Uterus (tissue), 4 donors: ENCODE measurements at places on chromosomes 5 and 9. TPM values are rescaled to one million over a fixed set of nuclear protein-coding genes. Genes with fewer than 3 reads are reported as not detected.

DNA sequence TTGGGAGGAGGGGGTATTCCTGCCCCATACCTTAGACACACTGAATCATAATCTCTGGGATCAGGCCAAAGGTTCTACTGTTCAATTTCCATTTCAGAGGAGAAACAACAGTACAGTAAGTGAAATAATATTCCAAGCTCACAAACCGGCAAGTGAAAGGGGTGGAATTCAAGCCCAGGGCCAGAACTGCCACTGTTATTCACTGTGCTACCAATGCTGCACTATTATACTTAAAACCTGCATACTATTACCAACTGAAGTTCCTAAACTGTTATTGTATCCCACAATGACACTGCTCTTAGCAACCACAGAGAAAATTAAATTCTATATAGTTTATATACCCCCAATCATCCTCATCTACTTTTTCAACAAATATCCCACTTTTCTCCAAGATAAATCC lies 24.6 kb downstream of the SSBP2 start:
- DNase-seq, result no peak
- H3K27me3 ChIP-seq, result no peaks in the 10 kb centered on the region
- no peak overlapping the region for H3K4me3 ChIP-seq
- no peak overlapping the region for H3K27ac ChIP-seq
- no peaks in the 10 kb centered on the region for H3K4me1 ChIP-seq
- no peaks in the 10 kb centered on the region for H3K36me3 ChIP-seq

- no peaks in the 10 kb centered on the region for H3K4me1 ChIP-seq
- H3K27ac ChIP-seq, result peak within 1 kb of the TSS; percentile 71
- H3K4me3 ChIP-seq, result peak within 1 kb of the TSS; percentile 31
- no peaks in the 10 kb centered on the region for H3K36me3 ChIP-seq
- no peaks in the 10 kb centered on the region for H3K27me3 ChIP-seq
Observed at GRCh38 chr9:18473652-18474279, at the start of gene ADAMTSL1. Gene ADAMTSL1, plus strand, starts transcription at chr9:18474153. Its CDS starts 80 bp downstream, at chr9:18474233.

DNA sequence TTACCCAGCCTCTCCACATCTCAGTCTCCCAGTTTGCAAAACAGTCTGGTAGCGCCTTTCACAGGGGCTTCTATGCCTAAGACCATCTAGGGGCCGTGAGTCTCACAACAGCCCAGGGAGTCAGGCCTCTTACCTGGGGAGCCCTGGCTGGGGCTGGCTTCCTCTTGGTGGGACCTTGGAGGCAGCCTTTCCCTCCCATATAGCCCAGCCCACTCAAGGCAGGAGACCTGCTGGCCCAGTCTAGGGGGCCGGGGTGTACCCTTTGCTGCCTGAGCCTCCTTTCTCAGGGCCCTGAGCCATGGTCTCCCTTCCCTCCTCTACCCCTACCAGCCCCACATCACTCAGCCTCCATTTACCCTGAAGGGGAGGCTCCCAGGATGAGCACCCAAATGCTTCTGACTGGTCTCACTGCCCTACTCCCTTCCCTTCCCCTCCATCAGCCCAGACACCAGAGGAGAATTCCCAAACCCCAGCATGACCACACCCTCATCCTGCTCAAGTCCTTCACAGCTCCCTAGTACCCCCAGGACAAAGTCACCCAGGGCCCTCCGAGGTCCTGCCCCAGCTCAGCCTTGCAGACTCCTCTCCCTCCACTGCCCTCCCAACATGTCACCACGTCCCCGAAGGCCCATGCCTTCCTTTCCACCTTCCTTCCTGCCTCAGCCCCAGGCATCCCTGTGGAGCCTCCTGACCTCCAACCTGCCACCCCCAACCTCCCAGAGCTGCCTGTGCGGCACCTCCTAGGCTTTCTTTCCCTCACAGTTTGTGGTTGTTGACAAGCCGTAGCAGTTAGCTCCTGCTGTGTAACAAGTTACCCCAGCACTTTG lies 55.3 kb downstream of the BARX1 start:
- H3K4me1 ChIP-seq, result no peaks in the 10 kb centered on the region
- no peak for DNase-seq
- H3K27me3 ChIP-seq, result no peaks in the 10 kb centered on the region
- no peaks in the 10 kb centered on the region for H3K36me3 ChIP-seq
- no peak overlapping the region for H3K27ac ChIP-seq

- H3K27ac ChIP-seq, result no peak overlapping the region
- DNase-seq, result no peak
- no peaks in the 10 kb centered on the region for H3K4me1 ChIP-seq
- H3K4me3 ChIP-seq, result no peak overlapping the region
Observed at GRCh38 chr5:150343994-150344631, 13.4 kb upstream of the TCOF1 start.

DNA sequence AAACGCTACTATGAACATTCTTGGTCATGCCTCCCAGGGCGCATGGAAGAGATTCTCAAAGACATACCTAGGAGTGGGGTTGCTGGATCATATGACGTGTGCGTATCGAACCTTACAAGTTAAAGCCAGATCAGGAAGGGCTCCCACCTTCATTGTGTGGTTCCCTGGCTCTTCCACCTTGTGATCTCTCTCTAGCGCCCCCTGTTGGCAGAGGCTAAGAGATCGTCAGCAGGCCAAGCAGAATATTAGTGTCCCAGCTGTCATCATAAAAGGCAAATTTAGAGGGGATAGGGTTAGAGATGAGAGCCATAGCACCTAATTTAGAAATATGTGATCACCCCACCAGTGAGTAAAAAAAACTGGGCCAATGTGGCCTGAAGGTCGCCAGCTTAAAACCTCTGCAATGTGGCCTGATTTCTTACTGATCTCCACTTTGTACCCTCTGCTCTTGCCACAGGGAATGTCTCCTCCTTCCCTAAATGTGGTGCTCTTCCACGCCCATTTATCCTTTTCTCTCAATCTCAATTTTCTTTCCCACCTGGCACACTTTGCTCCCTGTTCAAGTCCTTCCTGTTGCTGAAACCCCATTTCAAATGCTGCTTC lies 91.7 kb upstream of the SHB start:
- no peaks in the 10 kb centered on the region for H3K27me3 ChIP-seq
- H3K4me1 ChIP-seq, result no peaks in the 10 kb centered on the region
- H3K4me3 ChIP-seq, result no peak overlapping the region
- peak; percentile 30 for DNase-seq
- no peak overlapping the region for H3K27ac ChIP-seq

DNA sequence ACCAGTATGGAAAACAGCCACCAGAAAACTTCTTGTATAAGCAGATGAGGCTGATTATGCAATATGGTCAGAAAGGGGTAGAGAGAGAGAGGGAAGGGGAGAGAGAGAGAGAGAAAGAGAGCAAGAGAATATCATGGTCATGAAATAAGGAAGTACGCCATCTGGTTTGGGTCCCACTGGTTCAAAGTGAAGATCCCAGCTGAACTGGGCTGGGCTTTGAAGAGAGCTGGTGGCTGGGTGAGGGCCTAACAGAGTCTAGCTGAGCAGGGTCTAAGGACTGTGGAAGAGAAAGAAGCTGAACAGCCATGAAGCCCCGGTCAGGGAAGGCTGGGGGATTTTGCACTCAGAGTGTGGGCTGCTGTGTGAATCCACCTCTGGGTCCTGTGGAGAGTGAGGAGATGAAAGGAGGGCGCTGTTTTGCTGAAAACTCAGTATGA lies 14.6 kb downstream of the TRIM14 start:
- no peaks in the 10 kb centered on the region for H3K4me1 ChIP-seq
- no peaks in the 10 kb centered on the region for H3K27me3 ChIP-seq
- no peak for DNase-seq
- H3K27ac ChIP-seq, result no peak overlapping the region

PDCD1LG2 gene
- 2.4 TPM for total RNA-seq

C1QTNF3 gene
- total RNA-seq, result 10.8 TPM

HRCT1 gene
- not detected for total RNA-seq

MVB12B gene
- 2.1 TPM for total RNA-seq

KIF4B gene
- total RNA-seq, result not detected

IL3 gene
- not detected for total RNA-seq
